Epithelial cell of proximal tubule (primary cell): ENCODE measurements at places on chromosomes 2 and 18. TPM values are rescaled to one million over a fixed set of nuclear protein-coding genes. Genes with fewer than 3 reads are reported as not detected.

The ECEL1 gene
- total RNA-seq = not detected in 2 replicates

The DNAJC5G gene
- not detected in 2 replicates for total RNA-seq

The MAPK4 gene
- 0.36 and 1.3 TPM in 2 replicates for total RNA-seq

The C18orf54 gene
- 6.4 and 12.9 TPM in 2 replicates for total RNA-seq

The MC5R gene
- total RNA-seq = not detected in 2 replicates

The IGFBP2 gene
- 409 and 423 TPM in 2 replicates for total RNA-seq

The TMEM198 gene
- 1.6 and 1.7 TPM in 2 replicates for total RNA-seq
